ENCODE measurements at places on chromosomes 2 and 18. TPM values are rescaled to one million over a fixed set of nuclear protein-coding genes. Genes with fewer than 3 reads are reported as not detected.

The PLB1 gene
- total RNA-seq, result 8.8 TPM

The TSPYL6 gene
- total RNA-seq, result not detected

The LYG1 gene
- total RNA-seq, result 0.80 TPM

The RHOB gene
- 643 TPM for total RNA-seq

The LAMA3 gene
- 43.4 TPM for total RNA-seq

The LRRFIP1 gene
- 130 TPM for total RNA-seq

DNA sequence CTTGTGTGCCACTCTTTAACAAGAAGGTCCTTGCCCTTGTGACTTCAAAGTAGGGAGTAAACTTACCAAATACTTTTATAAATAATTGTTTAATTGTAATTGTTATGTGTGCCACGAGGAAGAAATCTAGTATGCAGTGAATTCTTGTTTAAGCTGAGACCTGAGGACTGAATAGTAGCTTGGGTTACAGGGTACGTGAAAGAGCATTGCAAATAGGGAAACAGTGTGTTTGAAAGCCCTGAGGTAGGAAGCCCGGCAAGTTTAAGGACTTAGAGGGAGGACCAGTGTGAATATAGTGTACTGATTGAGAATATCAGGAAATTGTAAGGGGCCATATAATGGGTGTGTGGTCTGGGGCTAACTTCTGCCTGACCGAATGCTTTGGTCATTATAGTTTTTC is 26.2 kb downstream of the PHLPP1 start:
- DNase-seq, result no peak
- H3K4me3 ChIP-seq, result no peak overlapping the region
- no peaks in the 10 kb centered on the region for H3K36me3 ChIP-seq

GRCh38 chr18:63271881-63272299 is 47.7 kb downstream of the BCL2 start:
- peak overlapping the region; percentile 23 for H3K27ac ChIP-seq
- peaks cover 3% of the 10 kb centered on the region for H3K4me1 ChIP-seq
- H3K36me3 ChIP-seq, result no peaks in the 10 kb centered on the region
- no peak for DNase-seq
- no peaks in the 10 kb centered on the region for H3K27me3 ChIP-seq

- no peaks in the 10 kb centered on the region for H3K27me3 ChIP-seq
- no peak overlapping the region for H3K27ac ChIP-seq
- H3K36me3 ChIP-seq, result peaks cover 5% of the 10 kb centered on the region
- no peak for DNase-seq
- H3K4me3 ChIP-seq, result no peak overlapping the region
These were observed 24.1 kb downstream of the FAM228B start for GRCh38 chr2:24147364-24147763.

- no peaks in the 10 kb centered on the region for H3K27me3 ChIP-seq
- no peak overlapping the region for H3K27ac ChIP-seq
- H3K4me3 ChIP-seq, result no peak overlapping the region
- no peaks in the 10 kb centered on the region for H3K36me3 ChIP-seq
These were observed 87.6 kb downstream of the RBBP8 start for GRCh38 chr18:23020555-23021294.
